NCI-H1105 (cell line): ENCODE measurements at places on chromosomes 5 and 9.

GRCh38 chr5:67133217-67133616 lies 63.4 kb downstream of the CD180 start:
- no peak for DNase-seq

GRCh38 chr9:111890334-111890733 lies 6.3 kb upstream of the UGCG start:
- DNase-seq = no peak

- no peak for DNase-seq
Measured at GRCh38 chr5:91189480-91190313, 193.4 kb downstream of the ARRDC3 start.

DNA sequence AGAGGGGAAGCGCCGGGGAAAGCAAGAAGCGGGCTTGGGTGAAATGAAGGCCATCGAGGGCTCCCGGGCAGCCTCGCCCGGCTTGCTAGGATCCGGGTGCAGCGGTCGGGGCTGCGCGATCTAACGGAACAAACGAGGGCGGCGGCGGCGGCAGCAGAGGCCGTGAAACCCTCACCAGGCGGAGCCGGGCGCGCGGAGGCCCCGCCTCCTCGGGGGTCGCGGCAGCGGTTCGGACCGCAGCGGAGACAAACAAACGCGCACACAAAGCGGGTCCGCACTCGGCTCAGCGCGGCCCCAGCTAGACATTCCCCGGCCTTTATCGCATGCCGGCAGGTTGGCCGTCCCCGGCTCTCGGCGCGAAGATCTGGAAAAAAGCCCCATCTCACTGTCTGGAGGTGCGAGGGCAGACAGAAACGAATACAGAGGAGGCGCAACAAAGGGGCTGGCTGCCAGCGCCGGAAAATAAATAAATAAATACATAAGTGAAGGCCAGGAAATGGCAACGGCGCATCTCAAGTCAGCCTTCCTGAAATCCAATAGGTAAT lies 10.5 kb upstream of the TRIM36 start:
- DNase-seq = peak; percentile 19

DNA sequence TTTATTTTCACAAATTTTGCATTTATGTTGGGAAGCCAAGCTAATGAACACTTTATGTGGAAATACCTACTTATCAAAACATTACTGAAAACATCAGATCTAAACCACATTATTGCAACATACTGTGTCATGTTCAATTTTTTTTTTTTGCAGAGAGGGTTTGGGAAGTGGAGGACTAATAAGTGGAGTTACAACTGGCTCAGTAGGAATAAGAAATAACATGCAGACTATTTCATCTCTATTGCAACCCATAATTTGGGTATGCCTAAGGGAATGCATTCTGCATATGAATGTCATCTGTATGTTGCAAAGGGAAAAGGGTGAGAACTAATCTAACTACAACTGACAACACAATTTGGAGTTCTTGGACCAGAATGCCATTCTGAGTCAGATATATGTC lies 41.8 kb downstream of the APC start:
- DNase-seq = no peak

DNA sequence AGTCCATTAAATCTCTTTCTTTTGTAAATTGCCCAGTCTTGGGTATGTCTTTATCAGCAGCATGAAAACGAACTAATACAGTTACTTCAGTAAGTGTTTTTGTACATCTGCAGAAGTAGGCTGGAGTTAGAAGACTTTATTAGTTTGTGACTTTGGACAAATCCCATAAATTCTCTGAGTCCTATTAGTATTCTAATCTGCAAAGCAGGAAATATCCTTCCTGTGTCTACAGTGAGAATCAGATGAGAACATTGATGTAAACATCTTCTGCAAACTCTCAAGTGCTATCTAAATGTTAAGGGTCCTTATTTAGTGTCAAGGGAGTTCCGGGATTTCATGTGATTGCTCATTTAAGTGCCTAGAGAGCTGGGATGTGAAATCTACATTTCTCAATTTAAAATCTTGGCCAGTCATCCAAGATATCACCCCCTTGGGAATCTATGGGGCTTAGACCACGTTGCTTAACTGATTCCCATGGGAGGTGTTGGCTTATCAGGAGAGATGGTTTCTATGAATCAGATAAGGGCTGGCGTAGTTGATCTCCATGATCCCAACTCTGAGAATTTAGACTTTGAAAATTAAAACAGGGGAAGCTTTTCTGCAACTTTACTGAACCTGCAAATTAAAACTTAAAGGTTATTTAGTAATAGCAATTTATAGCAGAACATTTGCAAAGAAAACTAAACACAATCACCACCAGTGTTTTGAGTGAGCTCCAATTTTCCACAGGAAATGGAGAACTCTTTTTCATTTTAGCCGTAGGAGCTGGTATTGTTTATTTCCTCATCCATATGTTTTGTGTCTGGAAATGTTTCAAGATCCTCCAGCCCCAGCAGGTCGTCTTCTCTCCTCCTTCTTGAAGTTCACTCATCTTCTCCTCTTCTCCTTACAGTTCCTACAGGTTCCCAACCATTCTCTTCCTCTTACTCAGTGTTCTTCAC lies 241.6 kb upstream of the CD180 start:
- no peak for DNase-seq

DNA sequence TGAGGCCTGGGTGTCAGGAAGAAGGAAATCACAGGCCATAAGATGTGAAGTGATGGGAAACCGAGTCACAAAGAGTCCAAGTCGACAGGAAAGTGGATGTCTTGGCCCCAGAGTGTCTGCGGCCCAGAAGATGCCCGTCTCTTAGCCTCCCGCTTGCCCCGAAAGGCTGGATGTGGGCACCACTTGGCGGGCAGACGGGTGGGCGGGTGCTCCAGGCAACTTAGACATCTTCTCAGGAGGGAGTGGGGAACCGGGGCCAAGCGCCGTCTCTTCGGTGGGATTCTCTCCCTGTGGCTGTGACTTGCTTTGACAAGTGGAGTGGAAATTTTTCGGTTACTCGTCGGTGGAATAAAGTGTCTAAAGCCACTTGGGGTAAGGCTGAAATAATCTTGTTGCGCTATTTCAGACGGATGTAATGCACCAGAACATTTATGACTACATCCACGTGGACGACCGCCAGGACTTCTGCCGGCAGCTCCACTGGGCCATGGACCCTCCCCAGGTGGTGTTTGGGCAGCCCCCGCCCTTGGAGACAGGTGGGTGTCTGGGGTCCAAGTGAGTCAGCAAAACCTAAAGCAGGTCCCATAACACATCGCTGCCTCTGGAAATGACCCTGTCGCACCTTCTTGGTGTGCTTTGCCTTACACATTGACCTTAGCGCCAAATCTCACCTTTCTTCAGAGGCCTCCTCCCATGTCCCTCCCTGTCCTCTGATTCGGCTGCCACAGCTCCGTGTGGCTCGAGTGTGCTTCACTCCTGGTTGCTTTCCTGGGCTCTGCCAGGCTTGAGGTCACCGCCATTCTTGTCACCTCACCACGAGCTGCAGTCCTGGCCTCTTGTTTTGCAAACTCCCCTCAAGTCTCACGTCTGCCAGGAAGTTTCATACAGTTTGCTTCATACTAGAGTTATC lies 20.4 kb upstream of the EXOC3 start:
- DNase-seq = no peak

GRCh38 chr5:124154714-124155113 lies 591.7 kb downstream of the ZNF608 start:
- DNase-seq = no peak

DNA sequence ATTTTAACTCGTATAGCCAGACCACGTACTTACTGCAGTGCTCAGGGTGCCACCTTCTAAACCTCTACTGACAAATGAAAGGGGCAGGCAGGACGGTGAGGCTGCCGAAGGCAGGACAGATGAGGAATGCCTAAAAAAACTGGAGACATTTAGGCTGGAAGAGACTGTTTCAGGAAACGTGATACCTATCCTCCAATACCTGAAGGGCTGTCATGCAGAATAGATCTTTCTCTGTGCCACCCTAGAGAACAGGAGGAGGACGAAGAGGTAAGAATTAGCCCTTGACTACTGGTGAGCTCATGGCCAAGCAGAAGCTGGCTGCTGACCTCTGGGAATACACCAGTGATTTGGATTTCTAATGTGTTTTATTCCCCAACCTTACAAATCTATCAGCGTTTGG lies 139.4 kb downstream of the EFNA5 start:
- DNase-seq = no peak

GRCh38 chr5:83388608-83389007 lies 82.9 kb upstream of the VCAN start:
- DNase-seq = no peak

GRCh38 chr9:2337131-2337530 lies 284.5 kb upstream of the VLDLR start:
- DNase-seq = no peak

DNA sequence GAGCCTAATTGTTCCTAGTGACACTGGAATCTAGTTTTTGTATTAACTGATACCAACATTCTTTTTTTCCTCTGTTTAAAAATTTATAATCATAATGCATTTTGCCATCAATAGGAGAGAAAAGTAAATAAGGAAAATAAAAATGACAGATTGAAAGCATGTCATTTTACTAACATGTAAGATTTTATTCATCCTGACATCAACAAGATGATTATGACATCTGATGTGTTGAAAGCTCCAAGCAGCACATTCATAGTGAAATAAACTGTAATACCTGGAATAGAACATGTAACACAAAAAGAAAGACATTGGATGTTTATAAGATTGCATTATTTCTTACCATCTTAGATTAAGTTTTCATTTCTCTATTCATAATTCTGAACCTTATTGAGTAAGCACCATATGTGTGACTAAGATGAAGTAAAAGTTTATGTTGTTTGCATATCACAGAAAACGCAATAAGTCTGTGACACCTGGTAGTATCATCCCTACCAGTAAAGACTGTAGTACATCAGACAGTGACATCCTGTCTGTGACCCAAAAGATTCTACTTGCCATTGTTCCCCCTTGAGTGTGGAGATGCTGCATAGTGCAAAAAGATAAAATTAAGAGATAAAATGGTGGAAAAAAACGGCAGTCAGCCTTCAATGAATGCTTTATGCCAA lies 225.6 kb downstream of the PCSK5 start:
- DNase-seq = no peak

DNA sequence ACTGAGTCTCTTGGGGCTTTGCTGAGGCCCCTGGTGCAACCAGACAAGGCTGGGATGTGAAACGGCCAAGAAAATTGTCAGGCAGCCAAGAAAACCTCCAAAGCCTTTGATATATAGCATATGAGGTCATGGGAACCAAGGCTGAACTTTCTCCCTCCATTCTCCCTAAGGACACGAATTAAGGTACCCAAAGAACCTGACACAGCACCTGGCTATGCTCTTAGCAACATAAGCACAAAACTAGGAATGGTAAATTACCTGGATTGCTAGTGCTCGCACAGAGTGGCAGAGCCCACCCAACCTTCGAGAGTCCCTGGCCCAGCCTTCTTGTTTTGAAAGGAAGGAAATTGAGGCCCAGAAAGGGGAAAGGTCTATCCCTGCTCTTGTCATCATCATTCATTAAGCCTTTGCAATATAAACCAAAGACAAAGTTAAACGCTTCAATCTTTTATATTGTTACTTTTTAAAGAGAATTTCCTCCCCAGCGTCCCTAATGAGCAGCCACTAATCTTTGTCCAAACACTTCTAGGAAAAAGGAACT lies 220.0 kb upstream of the NR4A3 start:
- no peak for DNase-seq

DNA sequence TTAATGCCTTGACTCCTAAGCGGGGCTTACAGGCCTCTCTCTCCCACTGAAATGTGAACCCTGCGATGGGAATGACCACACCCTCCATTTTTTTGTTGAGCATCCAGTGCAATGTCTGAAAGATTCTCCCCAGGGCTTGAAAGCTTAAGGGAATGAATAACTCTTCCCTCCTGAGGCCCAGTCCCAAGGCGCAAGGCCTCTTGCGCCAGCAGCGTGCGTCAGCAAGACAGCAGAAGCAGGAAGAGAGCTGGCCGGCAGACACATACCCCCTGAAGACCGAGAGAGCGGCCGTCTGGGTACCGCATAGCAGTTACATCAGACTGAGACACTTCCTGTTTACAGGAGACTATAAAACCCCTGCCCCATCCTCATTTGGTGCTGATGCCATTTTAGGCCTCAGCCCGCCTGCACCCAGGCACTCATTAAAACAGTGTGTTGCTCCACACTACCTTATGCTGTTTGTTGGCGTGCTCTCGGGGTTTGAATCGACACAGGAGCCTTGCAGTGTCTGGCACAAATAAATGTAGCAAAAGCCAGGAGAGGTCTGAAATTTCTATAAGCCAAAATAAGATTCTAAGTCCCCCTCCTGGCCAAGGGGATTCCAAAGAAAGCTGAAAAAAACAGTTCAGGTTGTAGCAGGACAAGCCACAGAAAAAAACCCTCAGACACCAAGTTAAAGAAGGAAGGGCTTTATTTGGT lies 62.3 kb downstream of the GDNF start:
- no peak for DNase-seq

- no peak for DNase-seq
Measured at GRCh38 chr5:30343707-30344106, 849.8 kb upstream of the CDH6 start.

DNA sequence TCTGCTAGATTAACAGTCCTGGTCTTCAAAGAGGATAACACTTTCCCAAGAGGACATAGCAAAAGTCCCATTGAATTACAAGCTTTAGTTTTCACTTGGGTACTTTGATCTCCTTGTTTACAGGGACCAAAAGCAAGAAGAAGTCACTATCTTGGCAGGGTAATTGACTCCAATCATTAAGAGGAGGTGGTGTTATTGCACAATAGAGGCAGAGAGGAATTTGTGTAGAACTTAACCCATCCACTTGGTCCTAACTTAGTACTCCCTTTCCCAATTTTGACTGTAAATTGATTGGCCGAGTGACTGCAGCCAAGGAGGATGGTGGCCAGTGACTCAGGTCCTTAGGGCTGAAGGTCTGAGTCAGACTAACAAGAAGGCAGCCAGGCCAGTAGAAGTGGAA lies 9.3 kb upstream of the TRPC7 start:
- DNase-seq = no peak

DNA sequence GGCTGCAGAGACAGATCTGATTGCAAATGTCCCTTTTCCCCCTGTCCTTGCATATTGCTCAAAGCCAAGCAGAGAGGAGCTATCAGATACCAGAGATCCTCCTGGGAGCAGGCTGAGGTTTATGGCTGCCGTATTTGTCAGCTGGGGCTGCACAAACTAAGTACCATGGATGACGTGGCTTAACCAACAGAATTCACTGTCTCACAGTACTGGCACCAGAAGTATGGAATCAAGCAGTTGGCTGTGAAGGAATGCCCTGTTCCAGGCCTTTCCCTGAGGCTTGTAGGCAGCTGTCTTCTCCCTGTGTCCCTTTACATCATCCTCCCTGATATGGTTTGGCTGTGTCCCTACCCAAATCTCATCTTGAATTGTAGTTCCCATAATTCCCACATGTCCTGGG lies 2.6 kb downstream of the CFAP90 start:
- no peak for DNase-seq

- peak; percentile 32 for DNase-seq
Measured at GRCh38 chr5:64685866-64686265, 4.4 kb upstream of the SHISAL2B start.

DNA sequence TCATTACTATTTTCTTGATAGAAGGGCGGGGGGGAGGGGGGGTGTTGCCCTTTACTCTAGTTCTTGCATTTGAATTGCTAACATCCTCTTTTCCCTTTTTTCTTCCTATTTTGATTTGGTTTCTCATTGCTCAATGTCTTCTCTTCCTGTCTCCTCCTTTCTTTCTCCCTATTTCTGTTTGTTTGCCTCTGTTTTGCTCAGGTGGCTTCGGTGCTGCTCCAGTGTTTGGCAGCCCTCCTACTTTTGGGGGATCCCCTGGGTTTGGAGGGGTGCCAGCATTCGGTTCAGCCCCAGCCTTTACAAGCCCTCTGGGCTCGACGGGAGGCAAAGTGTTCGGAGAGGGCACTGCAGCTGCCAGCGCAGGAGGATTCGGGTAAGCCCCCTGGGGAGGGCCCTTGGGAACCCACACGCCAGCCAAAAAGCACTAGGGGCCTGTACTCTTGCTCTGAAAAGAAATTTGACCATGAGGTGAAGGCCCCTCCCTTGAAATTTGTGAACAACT lies 48.3 kb downstream of the FAM78A start:
- DNase-seq = no peak
